ENCODE measurements at places on chromosomes 2 and 18. TPM values are rescaled to one million over a fixed set of nuclear protein-coding genes. Genes with fewer than 3 reads are reported as not detected.

SCYGR4 gene
- not detected for total RNA-seq

LHCGR gene
- total RNA-seq = not detected

HAUS1 gene
- 24.1 TPM for total RNA-seq

CHRNG gene
- not detected for total RNA-seq

SERPINB12 gene
- 0.76 TPM for total RNA-seq

SIX3 gene
- total RNA-seq = not detected

KYNU gene
- 2.3 TPM for total RNA-seq

KLF11 gene
- total RNA-seq = 2.2 TPM

CRACDL gene
- 33.6 TPM for total RNA-seq

DNA sequence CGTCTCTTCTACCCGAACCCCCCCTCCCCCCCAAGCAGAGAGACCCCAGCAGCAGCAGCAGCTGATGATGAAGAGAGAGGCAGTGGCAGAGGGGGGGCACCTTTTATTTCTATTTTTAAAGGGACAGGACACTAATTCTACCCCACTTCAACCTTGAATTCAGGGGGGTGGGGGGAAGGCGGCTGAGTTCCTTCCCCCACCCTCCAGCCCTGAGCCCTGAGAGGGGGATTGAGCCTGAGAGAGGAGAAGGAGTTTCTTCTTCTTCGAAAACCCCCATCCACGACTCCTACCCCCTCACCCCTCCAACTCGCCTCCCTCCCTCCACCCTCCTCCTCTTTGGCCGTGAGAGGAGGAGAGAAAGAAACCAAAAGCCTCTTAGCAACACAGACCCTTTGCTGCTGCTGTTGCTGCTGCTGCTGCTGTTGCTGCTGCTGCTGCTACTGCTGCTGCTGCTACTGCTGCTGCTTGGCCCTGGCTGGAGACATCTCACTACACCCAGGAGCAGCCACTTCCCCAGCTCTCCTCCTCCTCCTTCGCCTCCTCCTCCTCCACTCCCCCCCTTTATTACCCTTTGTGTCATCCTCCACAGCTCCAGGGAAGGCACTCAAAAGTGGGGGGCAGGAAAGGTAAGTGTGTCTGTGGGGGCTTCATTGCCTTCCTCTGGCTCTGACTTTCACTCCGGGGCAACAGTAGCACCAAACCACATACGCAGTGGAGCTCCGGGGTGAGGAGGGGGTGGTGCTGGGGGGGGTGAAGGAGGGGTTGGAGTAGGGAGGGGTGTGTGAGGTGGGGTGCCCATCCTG, at the start of gene MBD5:
Gene MBD5 (plus strand): TSS at position 33 of the 803 bp plus-strand sequence.
- peak within 1 kb of the TSS; percentile 92 for H3K27ac ChIP-seq
- no peak for DNase-seq
- no peaks in the 10 kb centered on the region for H3K36me3 ChIP-seq
- no peaks in the 10 kb centered on the region for H3K27me3 ChIP-seq

DNA sequence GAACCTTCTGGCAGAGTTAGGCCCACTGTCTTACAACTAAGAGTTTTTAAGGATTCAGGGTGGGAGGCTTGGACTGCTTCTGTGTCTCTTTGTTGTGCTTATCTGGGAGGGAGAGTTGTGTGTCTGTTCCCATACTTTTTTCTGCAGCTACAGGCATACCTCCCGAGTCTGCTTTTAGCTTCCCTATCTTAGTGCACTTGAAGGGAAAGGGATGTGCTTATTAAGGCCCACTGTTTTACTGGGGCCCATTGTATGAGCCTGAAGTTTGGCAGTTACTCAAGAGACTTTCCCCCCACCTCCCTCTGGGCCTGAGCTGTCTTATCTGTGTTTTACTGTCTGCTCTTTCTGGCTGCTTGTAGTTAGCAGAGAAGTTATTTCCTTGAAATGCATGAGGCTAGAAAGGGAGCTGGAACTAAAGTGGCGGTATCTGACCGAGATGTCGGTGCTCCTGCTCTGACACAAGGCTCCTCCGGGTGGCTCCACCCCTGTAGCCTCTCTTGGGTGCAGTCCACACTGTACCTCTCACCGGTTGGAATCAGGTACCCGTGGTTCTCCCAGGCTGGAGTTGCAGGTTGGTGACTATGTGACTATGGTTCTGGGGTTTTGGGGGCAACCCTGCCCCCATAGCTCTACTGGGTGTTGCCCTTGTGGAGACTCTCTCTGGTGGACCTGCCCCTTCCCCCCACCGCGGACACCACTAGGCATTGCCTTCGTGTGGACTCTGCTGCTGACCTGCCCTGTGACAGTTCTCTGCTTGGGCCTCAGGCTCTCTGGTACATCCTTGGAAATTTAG, 12.9 kb downstream of the UBR3 start:
- DNase-seq = no peak
- no peak overlapping the region for H3K4me3 ChIP-seq
- peaks cover 18% of the 10 kb centered on the region for H3K36me3 ChIP-seq
- H3K27ac ChIP-seq = no peak overlapping the region
- H3K4me1 ChIP-seq = no peaks in the 10 kb centered on the region

GRCh38 chr18:3323900-3324299, 62.0 kb downstream of the MYL12B start:
- peaks cover 9% of the 10 kb centered on the region for H3K4me1 ChIP-seq
- no peaks in the 10 kb centered on the region for H3K27me3 ChIP-seq
- no peaks in the 10 kb centered on the region for H3K36me3 ChIP-seq
- H3K4me3 ChIP-seq = no peak overlapping the region
- no peak overlapping the region for H3K27ac ChIP-seq
- no peak for DNase-seq

DNA sequence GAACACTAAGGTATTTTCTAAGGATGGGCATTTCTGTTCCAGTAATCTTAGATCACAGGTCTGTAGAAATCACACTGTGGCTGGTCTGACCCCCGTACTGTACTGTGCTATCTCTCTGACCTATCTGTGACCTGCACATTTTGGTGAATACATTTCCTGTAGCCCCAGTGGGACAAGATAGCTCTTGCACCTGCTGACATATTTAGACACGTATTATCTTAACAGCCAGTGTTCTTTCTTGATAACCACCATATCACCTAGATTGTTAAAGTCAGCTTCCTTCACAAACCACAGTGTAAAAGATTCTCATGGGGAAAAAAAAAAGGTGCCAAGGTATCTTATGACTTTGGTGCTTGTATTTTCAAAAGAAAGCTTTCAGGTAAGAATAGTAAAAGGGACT, 39.8 kb upstream of the TMEM247 start:
- H3K27me3 ChIP-seq = no peaks in the 10 kb centered on the region
- H3K4me3 ChIP-seq = no peak overlapping the region
- no peak overlapping the region for H3K27ac ChIP-seq
- H3K4me1 ChIP-seq = peaks cover 14% of the 10 kb centered on the region
- DNase-seq = no peak

GRCh38 chr2:175684466-175684865, 317.6 kb downstream of the LNPK start:
- no peaks in the 10 kb centered on the region for H3K4me1 ChIP-seq
- no peaks in the 10 kb centered on the region for H3K36me3 ChIP-seq
- no peak for DNase-seq
- no peak overlapping the region for H3K27ac ChIP-seq
- H3K4me3 ChIP-seq = no peak overlapping the region

DNA sequence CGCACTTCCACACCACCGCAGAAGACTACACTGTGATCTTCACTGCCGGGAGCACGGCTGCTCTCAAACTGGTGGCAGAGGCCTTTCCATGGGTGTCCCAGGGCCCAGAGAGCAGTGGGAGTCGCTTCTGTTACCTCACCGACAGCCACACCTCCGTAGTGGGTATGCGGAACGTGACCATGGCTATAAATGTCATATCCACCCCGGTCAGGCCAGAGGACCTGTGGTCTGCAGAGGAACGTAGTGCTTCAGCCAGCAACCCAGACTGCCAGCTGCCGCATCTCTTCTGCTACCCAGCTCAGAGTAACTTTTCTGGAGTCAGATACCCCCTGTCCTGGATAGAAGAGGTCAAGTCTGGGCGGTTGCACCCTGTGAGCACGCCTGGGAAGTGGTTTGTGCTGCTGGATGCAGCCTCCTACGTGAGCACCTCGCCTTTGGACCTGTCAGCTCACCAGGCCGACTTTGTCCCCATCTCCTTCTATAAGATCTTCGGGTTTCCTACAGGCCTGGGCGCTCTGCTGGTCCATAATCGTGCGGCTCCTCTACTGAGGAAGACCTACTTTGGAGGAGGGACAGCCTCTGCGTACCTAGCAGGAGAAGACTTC, 12.5 kb downstream of the MOCOS start:
- H3K27ac ChIP-seq = no peak overlapping the region
- no peak for DNase-seq
- H3K36me3 ChIP-seq = no peaks in the 10 kb centered on the region
- no peak overlapping the region for H3K4me3 ChIP-seq

- H3K27me3 ChIP-seq = no peaks in the 10 kb centered on the region
- DNase-seq = no peak
- H3K4me1 ChIP-seq = peaks cover 3% of the 10 kb centered on the region
These were observed 28.6 kb downstream of the NBEAL1 start for GRCh38 chr2:203043226-203043625.

- no peaks in the 10 kb centered on the region for H3K36me3 ChIP-seq
- no peaks in the 10 kb centered on the region for H3K27me3 ChIP-seq
- H3K4me3 ChIP-seq = no peak overlapping the region
- no peaks in the 10 kb centered on the region for H3K4me1 ChIP-seq
- DNase-seq = no peak
These were observed 125.1 kb downstream of the ATL2 start for GRCh38 chr2:38251940-38252339.

- H3K4me1 ChIP-seq = no peaks in the 10 kb centered on the region
- no peak overlapping the region for H3K4me3 ChIP-seq
- no peak for DNase-seq
- H3K27me3 ChIP-seq = no peaks in the 10 kb centered on the region
- H3K27ac ChIP-seq = no peak overlapping the region
- H3K36me3 ChIP-seq = no peaks in the 10 kb centered on the region
These were observed 832.8 kb upstream of the ID2 start for GRCh38 chr2:7849027-7849426.

GRCh38 chr2:70141212-70141901, 49.5 kb downstream of the C2orf42 start:
- DNase-seq = peak; percentile 56
- peak overlapping the region; percentile 98 for H3K27ac ChIP-seq
- H3K27me3 ChIP-seq = no peaks in the 10 kb centered on the region
- no peaks in the 10 kb centered on the region for H3K36me3 ChIP-seq
- peak overlapping the region; percentile 57 for H3K4me3 ChIP-seq

DNA sequence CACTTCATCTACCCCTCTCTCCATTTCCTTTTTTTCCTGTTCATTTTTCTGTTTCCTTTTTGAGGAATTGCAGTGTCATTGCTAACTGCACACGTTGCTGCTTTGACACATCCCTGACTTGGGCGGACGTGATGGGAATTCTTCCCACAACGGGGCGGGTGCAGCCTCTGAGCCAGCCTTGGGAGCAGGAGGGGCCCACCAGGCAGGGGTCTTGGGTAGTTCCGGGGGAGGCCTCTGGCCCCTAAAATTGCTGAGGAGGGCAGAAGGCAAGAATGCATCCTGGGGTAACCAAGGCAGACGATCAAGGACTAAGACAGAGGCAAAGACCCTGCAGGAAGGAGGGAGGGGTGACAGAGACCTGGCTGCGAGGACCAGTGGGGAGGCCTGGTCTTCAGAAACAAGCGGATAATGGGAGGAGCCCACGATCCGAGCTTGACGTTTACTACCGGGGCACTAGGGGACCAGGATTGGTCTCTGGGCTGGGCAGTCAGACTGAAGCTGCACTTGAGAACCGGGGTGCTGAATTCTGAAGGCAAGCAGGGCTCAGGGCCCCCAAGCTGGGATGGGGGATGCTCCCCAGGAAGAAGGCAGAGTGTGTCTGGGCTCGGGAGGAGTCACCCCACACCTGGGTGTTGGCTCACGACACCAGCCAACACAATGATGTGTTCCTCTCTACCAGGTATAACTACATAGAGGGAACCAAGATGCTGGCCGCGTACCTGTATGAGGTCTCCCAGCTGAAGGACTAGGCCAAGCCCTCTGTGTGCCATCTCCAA, 14.8 kb upstream of the CNDP1 start:
- H3K4me1 ChIP-seq = no peaks in the 10 kb centered on the region
- peaks cover 74% of the 10 kb centered on the region for H3K36me3 ChIP-seq
- no peak overlapping the region for H3K4me3 ChIP-seq
- DNase-seq = no peak

GRCh38 chr2:49028101-49028500, 126.2 kb downstream of the FSHR start:
- H3K27ac ChIP-seq = no peak overlapping the region
- DNase-seq = no peak
- no peaks in the 10 kb centered on the region for H3K27me3 ChIP-seq
- no peaks in the 10 kb centered on the region for H3K4me1 ChIP-seq

DNA sequence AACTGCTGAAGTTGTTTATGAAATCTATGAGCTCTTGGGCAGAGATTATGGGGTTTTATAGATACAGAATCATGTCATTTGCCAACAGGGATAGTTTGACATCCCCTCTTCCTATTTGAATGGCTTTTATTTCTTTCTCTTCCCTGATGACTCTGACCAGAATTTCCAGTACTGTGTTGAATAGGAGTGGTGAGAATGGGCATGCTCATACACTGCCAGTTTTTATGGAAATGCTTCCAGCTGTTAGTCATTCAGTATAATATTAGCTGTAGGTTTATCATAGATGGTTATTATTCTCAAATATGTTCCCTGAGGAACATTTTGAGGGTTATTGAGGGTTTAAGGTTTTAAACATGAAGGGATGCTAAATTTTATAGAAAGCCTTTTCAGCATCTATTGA, 121.2 kb downstream of the NR4A2 start:
- H3K4me3 ChIP-seq = no peak overlapping the region
- no peak for DNase-seq
- no peaks in the 10 kb centered on the region for H3K36me3 ChIP-seq

DNA sequence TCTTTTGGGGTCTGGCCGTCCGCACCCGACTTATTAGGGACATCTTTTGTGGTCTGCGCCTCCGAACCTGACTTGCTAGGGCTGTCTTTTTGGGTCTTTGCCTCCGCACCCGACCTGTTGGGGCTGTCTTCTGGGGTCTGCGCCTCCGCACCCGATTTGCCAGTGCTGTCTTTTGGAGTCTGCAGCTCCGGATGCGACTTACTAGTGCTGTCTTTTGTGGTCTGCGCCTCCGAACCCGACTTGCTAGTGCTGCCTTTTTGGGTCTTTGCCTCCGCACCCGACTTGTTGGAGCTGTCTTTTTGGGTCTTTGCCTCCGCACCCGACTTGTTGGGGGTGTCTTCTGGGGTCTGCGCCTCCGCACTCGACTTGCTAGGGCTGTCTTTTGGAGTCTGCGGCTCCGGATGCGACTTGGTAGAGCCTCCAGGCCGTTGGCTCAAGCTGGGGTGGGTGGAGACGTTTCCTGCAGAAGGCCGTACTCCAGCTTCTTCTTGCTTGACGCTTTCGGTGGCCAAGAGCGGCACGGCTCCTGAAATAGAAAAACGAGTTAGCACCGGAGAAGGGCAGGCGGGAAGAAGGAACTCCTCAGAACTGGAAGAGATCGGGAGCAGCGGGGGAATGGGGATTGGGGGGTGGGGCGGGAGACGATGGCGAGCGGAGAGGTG, 498 bp downstream of the TGOLN2 start:
- peak overlapping the region; percentile 98 for H3K27ac ChIP-seq
- peaks cover 27% of the 10 kb centered on the region for H3K36me3 ChIP-seq
- DNase-seq = no peak
- H3K27me3 ChIP-seq = no peaks in the 10 kb centered on the region
- peak overlapping the region; percentile 71 for H3K4me3 ChIP-seq

Data from esophagus squamous epithelium (tissue), 5 donors.